ENCODE measurements at places on chromosomes 6 and 20.

DNA sequence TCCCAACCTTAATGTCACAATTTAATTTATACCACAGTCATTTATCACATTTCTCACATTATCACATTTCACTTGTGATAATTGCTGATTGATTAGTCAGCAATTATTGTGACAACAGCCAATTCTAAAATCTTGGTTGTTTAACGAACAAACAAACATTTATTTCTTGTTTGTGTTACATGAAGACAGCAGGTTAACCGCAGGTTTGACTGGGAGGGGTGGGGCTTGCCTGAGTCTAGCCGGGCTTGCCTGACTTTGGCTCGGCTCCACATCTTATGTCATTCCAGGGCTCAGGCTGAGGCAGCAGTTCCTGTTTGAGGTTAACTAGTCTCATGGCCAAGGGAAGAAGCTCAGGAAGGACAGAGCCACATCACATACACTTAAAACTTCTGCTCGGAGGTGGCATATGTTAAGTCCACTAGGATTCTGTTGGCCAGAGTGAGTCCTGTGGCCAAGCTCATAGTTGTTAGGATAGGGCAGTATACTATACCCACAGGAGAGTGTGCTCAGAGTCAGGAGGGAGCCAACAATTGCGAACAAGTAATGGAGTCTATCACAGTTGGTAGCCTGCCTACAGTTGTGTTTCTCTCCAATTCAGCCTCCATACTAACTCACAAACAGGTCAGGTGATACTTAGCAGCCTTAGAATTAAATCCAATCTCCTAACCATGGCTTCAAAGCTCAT lies 90.0 kb upstream of the IFNGR1 start:
- peak; percentile 73 for DNase-seq

- no peak for DNase-seq
Measured at GRCh38 chr6:30640481-30640880, 6.5 kb upstream of the C6orf136 start.

DNA sequence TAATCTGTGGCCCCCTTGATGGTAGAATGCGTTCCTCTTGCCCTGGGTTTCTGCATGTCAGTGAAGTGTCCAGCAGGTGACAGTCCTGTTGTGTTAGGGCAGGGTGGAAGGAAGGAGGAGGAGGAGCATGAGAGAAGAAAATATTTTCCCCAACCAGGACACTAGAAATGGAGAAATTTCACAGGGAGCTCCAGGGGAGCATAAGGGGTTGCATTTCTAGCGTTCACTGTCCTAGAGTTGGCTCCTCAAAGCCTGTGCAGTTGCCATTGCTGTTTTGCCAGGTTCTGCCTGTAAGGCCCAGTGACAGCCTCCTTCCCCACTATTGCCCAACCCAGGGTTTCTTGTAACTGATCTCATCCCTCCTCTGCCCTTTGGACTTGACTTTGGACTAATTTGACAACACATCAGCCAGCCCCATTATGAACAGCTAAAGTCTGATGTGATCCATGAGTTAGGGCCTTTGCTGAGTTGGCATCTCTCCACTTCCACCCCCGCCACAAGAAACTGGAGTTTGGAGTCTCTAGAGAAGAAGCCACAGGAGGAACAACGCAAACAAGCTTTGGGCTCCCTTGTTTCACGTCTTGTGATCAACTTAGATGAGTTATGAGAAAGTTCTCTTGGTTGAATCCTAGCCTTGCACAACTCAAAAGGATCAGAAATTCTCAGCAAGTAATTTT lies 14.0 kb upstream of the FAM50B start:
- no peak for DNase-seq

- peak; percentile 80 for DNase-seq
Measured at GRCh38 chr6:151958332-151958731, 150.8 kb downstream of the ESR1 start.

- no peak for DNase-seq
Measured at GRCh38 chr6:11179419-11180202, 52.9 kb downstream of the NEDD9 start.

DNA sequence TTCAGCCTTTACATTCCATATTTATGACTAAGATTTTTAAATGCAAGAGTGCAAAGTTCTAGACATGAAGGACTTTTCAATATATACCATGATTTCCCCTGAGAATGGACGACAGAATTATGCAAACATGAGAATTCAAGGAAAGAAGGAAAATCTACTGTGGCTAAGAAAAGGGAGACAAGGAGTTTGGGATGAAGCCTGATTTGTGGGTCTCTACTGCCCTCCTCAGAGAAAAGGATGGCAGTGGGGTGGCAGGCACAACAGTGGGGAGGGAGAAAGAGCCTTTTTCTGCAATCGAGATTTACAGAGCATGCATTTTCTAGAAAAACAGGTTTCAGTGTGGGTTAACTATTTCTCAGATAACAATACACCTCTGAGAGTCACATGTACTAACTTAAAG lies 466.9 kb upstream of the NRSN1 start:
- DNase-seq: peak; percentile 1

GRCh38 chr20:50664254-50664653 lies 27.1 kb downstream of the RIPOR3 start:
- no peak for DNase-seq

- no peak for DNase-seq
Measured at GRCh38 chr20:20343932-20344331, 24.0 kb upstream of the INSM1 start.

GRCh38 chr6:108463784-108464183 lies 96.9 kb upstream of the FOXO3 start:
- DNase-seq: no peak

DNA sequence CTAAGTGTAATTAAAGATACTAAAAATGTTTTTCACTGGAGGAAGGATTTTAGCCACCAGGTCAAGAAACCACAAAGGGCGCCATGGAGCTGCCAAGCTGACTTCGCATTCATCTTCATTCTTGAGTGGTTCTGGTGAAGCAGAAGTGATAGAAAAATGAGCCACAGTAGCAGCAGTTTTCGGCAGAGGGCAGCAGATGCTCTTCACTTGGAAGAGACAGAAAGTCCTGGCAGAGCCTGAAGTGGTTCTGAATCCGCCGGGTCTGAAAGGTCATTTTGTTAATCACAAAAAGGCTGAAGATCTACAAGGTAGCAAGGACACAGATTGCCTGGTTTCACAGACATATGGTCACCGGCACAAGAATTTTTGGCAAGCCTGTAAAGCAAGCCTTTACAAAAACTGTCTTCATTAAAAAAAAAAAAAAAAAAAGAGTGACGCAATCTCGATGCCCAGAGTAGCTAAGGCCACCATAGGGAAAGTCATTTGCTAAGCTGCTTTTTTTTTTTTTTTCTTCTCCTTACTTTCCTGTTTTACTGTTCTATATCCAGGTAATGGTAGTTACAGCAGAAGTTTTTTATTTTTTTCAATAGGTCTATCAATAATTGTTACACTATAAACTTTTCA lies 345.1 kb upstream of the AGPAT4 start:
- peak; percentile 42 for DNase-seq

- DNase-seq: peak; percentile 47
Measured at GRCh38 chr6:34145161-34146020, 496 bp downstream of the GRM4 start.
